ENCODE measurements at places on chromosomes 12 and 14.

- DNase-seq: no peak
These were observed 3.1 kb upstream of the MDM2 start for GRCh38 chr12:68804657-68805591.

- no peak for DNase-seq
These were observed 331.7 kb downstream of the TMEM121 start for GRCh38 chr14:105857826-105858675.

GRCh38 chr14:72888636-72889201 is 5.2 kb downstream of the DPF3 start:
- peak; percentile 72 for DNase-seq

DNA sequence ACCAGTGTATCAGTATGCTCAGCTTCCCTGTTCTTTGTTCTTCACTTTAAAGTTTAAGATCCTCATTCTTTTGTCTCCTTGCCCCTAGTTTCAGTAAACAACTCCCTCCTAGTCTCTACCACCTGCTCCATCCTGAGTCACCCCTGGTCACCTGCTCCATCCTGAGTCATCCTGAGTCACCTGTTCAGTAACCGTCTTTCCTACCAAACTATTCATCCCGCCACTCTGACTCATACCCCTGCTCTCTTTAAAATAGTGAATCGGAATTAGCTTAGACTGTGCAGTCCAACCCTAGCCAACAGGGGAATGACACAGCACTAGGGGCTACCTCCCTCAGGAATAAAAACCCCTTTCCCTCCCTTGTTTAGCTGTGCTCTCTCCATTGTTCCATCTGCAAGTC is 888.1 kb upstream of the MDGA2 start:
- no peak for DNase-seq

- no peak for DNase-seq
These were observed 140.0 kb downstream of the TMEM121 start for GRCh38 chr14:105666420-105666819.

- peak; percentile 100 for DNase-seq
These were observed 49.1 kb downstream of the NCOR2 start for GRCh38 chr12:124518051-124518932.

- DNase-seq: no peak
These were observed 117.1 kb upstream of the FRMD6 start for GRCh38 chr14:51534610-51535011.

DNA sequence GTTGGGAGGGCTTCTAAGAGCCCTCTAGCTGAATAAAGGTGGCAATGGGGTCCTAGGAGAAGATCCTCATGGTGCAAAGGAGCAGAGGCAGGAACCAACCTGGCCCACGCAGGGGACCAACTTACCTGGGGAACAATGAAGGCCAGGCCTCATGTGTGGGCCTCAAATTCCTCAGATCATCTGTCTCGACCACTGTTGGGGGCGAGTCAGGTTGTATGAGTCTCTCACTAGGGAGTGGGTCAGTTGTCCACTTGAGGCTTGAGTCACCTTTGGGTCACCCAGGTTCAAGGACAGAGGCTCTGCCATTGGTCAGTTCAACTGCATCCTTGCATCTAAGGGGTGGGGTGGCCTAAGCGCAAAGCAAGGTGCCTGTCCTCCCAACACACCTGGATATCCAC is 43.7 kb upstream of the BDKRB2 start:
- no peak for DNase-seq

DNA sequence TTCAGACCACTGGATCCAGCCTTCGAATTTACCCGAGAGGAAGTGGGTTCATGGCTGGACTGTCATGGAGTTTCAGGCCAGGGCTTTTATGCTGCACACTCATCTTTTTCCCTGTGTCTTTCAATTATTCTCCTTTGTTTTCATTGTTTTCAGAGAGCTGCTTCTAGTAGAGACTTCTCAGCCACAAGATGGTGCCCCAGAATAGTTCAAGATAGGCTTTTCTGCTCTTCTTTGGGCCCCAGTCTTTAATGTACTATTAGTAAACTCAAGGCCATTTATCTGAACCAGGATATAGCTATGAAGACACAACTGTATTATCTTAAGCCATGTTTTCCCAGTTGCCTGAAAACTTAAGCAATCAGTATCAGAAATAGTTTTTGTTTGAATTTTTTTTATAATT is 30.4 kb upstream of the PSMA6 start:
- peak; percentile 30 for DNase-seq

GRCh38 chr12:60501124-60501729 is 905.4 kb downstream of the SLC16A7 start:
- DNase-seq: peak; percentile 1

DNA sequence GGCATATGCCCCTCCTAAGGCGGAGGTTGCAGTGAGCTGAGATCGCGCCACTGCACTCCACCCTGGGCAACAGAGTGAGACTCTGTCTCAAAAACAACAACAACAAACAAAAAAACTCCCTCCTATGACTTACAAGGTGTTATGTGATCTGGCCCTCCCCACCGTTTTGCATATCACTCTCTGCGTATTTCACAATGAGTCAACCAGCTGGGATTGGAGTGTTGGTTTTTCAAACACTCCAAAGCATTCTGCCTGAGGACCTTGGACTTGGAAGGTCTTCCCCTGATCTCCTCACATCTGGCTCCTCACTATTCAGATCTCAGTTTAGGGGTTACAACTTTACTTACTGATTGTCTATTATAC is 14.0 kb downstream of the MANSC1 start:
- no peak for DNase-seq

DNA sequence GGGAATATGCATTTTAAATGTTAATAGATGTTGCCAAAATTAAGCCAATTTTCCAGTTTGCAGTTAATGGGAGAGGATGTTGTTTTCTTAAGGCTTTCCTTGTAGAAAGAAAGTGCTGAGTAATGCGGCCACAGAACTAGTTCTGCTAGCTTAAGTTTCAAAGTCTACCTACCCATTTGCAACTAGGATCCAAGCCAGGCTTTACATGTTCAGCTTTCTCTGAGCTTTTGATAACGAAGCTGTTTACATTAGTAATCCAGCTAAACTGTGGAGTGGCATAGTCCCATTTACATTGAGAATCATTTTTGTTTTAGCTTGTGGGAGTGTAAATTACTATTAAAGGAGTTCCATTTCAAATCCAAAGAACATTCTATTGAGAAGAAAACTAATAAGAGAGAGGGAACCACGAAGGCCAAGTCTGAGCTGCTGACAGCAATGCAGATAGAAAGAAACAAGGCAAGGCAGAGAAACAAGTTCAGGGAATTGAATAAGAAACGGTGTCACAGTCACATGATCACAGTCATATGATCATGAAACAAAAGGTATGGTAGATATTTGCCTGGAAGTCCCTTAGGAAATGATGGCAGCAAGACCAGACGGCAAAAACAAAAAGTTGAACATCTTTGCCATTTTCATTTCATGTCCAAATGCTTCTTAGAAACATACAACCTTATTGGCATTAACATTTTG is 274.9 kb downstream of the PAWR start:
- DNase-seq: no peak

- DNase-seq: no peak
These were observed 6.7 kb upstream of the MTA1 start for GRCh38 chr14:105412771-105413543.

GRCh38 chr14:61663312-61663979 is 31.9 kb upstream of the HIF1A start:
- DNase-seq: no peak

DNA sequence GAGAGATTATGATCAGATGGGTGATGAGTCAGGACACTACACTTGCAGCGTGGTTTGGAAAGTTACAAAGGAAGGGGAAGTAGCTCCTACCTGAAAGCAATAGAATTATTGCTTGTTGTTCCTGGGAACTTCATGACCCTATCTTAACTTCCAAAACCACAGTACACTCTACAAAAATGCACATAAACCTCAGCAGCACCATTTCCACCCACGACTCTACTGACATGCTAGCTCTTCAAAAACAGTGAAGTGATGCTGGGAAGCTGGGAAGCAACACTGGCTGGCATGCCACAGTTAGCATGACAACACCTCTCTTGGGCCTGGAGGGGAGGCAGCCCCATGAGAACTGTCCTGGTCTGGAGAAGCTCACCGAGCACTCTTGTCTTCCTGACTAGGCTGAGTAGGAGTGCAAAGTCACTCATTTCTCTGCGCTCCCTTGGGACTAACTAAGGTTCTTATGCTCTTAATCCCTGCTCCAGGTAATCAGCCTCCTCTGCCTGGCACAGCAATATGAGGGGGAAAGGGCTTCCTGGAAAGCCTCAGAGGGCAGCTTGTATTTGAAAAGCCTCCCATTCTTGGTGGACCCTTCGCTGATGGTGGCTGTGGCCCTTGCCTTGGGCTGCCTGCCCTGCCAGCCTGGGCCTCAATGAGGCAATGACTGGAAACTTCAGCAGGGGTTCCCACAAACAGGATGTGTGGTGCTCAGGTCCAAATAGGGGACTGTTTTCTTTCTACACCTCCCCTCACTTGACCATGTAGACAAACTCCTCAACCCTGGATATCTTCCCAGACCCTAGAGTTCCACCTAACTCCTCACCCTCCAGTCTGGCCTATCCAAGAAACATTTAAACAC is 1.2 kb downstream of the KRT3 start:
- DNase-seq: peak; percentile 64

DNA sequence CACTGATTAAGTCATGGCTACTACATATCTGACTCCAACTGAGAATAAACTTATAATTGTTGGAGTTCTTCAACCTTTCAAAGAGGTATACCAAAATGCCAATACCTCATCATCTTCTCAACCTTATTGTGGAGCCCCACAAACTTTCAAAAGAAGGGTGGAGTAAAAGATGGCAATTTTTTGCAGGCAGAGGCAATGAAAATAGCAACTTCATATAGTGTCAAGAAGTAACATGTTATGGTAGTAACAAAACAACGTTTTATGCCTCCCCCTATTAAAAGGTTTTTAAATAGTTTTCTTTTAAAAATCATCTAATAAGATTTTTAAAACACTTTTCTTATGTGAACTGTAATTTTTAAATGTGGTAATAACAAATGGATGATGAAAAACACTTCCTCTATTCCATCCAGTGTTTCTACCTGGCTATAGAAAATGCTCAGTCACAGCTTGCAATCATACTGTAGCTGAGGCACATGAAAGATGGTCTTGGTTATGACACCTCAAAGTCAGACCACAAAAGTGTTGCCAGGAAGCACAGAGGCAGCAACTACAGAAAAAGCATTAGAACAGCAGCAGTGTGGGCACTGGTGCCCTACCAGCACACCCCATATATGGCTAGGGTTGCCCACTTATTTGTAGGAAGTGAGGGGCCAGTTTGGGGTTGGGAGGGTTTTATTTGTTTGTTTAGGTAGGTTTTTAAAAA is 7.0 kb downstream of the PPP1R12A start:
- DNase-seq: peak; percentile 62

- DNase-seq: no peak
These were observed 36.3 kb downstream of the PTHLH start for GRCh38 chr12:27936196-27936595.

DNA sequence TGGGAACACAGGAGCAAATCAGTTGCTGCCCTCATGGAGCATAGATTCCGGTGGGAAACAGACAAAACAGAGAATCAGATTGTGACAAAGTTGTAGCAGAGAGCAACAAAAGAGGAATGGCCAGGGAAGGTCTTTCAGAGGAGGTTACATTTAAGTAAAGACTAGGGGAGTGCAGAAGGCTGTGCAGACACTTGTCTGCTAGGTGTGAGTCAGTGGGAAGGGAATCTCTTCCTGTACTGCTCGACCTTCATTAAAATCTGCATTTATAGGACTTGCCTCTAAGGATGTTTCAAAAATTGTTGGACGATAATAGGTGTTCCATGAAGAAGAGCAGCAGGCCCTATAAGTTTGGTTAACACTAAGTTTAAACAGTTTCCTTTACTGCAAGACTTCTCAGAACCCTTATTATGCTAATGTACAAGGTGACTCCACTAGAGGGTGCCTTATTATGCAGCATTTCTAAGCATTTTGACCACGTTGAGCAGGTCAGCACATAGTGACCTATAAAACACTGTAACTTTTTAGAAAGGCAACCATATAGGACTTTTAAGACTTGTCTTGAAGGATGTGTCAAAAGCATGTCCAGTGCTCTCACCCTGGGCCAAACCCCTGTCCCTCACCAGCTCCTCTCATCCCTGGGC is 91.8 kb upstream of the RIC8B start:
- peak; percentile 16 for DNase-seq

DNA sequence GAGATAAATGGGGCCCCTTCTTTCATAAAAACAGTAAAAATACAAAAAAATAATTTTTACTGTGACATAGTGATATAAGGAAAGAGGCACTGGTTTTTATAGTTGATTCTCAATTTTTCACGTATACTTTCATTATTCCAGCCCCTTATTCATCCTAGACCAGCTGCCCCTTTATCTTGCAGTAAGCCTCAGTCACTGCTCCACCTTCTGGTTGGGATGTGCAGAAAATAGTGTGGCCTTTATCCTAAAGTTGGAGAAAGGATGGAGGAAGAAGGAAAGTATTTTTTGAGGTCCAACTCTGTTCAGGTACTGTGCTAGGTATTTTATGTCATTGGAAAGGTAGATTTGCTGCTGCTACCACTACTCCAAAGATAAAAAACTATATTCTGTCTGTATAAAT is 172.7 kb downstream of the ANO6 start:
- DNase-seq: peak; percentile 50

GRCh38 chr12:27220055-27220987 is 23.8 kb upstream of the STK38L start:
- peak; percentile 26 for DNase-seq

- no peak for DNase-seq
These were observed 2.2 kb downstream of the PITPNM2 start for GRCh38 chr12:123148655-123149054.

- DNase-seq: no peak
These were observed 19.7 kb upstream of the CKAP4 start for GRCh38 chr12:106267535-106267934.

DNA sequence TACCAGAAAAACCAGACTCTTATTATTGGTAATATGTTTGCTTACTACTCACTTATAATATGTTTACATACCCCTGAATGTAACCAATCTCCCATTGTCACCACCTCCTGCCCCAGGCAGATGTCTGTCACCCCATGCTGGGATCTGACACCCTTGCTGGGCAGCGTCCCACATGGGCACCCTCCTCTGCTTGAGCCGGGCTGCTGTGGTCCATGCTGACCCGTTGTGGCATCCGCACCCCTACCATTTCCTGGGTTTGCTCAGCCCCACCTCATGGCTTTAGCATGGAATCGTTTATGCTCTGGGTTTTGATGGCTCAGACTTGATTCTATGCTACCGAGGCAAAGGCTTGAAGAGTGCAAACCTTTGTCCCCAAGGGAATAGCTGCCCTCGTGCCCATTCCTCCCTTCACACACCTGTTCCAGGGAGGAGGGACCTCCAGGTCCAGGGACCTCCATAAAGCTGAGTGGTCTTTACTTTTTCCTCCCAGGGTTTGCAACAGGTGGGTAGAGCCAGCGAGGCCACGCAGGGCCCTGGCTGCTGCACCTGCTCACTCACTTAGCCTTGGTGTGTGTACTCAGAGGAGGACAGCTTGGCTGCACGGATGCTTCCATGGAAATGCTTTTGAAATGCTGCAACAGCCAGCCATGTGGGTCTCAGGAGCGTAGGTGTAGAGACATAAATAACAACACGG is 68.7 kb downstream of the PRMT8 start:
- no peak for DNase-seq

GRCh38 chr12:123948796-123949769 is 23.5 kb downstream of the CCDC92 start:
- no peak for DNase-seq

All from AG10803 (cell line).